Keratinocyte (primary cell): ENCODE measurements at places on chromosomes 2 and 18. TPM values are rescaled to one million over a fixed set of nuclear protein-coding genes. Genes with fewer than 3 reads are reported as not detected.

GRCh38 chr2:128041561-128041960, 13.7 kb upstream of the SAP130 start:
- H3K27me3 ChIP-seq = no peaks in the 10 kb centered on the region
- no peaks in the 10 kb centered on the region for H3K36me3 ChIP-seq
- no peak overlapping the region for H3K4me3 ChIP-seq
- no peak overlapping the region for H3K27ac ChIP-seq
- no peak for DNase-seq

GRCh38 chr2:145321344-145321743, 801.4 kb upstream of the ZEB2 start:
- peaks cover 25% of the 10 kb centered on the region for H3K4me1 ChIP-seq
- DNase-seq = no peak
- H3K27me3 ChIP-seq = no peaks in the 10 kb centered on the region
- H3K27ac ChIP-seq = no peak overlapping the region

DNA sequence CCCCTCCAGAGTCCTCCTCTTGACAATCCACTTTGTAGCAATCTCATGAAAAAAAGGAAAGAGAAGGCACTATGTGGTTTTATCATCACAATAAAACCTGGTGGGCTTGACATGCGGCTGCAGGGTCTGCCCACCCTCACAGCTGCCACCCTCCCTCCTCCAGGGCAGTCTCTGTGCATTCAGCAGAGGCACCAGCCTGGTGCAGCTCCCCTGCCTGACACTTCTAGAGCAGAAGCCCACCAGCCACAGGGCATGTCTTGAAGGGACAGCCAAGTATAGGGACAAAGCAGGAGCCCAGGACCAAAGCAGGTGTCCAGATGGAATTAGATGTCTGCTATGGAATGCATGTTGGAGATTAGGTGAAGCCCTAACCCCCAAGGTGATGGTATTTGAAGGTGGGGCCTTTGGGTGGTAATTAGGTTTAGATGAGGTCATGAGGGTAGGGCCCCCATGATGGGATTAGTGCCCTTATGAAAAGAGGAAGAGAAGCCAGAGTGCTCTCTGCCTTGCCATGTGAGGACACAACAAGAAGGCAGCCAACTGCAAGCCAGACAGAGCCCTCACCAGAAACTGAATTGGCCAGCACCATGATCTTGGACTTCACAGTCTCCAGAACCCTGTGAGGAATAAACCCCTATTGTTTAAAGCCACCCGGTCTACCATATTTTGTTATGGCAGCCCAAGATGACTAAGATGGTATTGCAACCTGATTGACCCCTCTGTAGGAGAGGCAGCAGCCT, 86.9 kb downstream of the MCFD2 start:
- no peaks in the 10 kb centered on the region for H3K27me3 ChIP-seq
- no peak overlapping the region for H3K27ac ChIP-seq
- H3K4me3 ChIP-seq = no peak overlapping the region
- DNase-seq = no peak
- H3K4me1 ChIP-seq = peaks cover 3% of the 10 kb centered on the region

GRCh38 chr18:41553716-41554115, 401.3 kb upstream of the PIK3C3 start:
- no peaks in the 10 kb centered on the region for H3K27me3 ChIP-seq
- H3K27ac ChIP-seq = no peak overlapping the region
- H3K36me3 ChIP-seq = no peaks in the 10 kb centered on the region
- DNase-seq = no peak

GRCh38 chr2:54561010-54561409, 104.9 kb downstream of the SPTBN1 start:
- H3K27ac ChIP-seq = peak overlapping the region; percentile 98
- H3K27me3 ChIP-seq = no peaks in the 10 kb centered on the region
- peak overlapping the region; percentile 87 for H3K4me3 ChIP-seq
- peaks cover 18% of the 10 kb centered on the region for H3K4me1 ChIP-seq
- H3K36me3 ChIP-seq = peaks cover 3% of the 10 kb centered on the region
- DNase-seq = no peak

Gene TUBA4B
- polyA plus RNA-seq = 0.08 TPM in 1 of 3 replicates, not detected in the others

GRCh38 chr18:52715421-52715820, 375.4 kb downstream of the DCC start:
- H3K27ac ChIP-seq = no peak overlapping the region
- no peaks in the 10 kb centered on the region for H3K4me1 ChIP-seq
- H3K27me3 ChIP-seq = no peaks in the 10 kb centered on the region
- H3K4me3 ChIP-seq = no peak overlapping the region

Gene PDE1A
- 0.06 to 0.10 TPM (median 0.07 TPM) in 3 replicates for polyA plus RNA-seq

GRCh38 chr2:218168635-218169462, 2.1 kb upstream of the CXCR1 start:
- H3K27ac ChIP-seq = no peak overlapping the region
- H3K27me3 ChIP-seq = no peaks in the 10 kb centered on the region
- H3K4me3 ChIP-seq = no peak overlapping the region
